ENCODE measurements at places on chromosomes 6 and 20.

GRCh38 chr6:166204852-166205650 is 37.4 kb upstream of the TBXT start:
- no peak for DNase-seq

- no peak for DNase-seq
Measured at GRCh38 chr6:136771306-136771705, 21.0 kb downstream of the MAP3K5 start.

- DNase-seq, result no peak
Measured at GRCh38 chr6:142822383-142822782, 122.6 kb downstream of the HIVEP2 start.

DNA sequence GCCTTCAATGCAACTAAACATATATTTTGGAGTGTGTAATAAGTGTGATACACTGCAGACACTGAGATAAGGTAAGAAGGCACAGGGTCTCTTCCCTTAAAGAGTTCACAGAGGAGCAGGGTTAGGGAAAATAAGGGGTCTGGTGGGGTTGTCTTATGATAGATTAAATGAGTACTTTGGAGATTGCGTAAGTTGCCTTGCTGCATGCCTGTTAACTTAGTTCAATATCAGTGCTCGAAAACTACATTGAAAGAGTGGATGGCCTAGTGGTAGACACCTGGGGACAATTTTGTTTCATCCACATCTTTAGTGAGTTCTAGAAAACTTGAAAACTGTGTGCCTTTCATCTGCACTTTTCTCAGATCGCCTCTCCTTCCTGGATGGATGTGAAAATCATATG is 123.2 kb upstream of the BTBD3 start:
- no peak for DNase-seq

DNA sequence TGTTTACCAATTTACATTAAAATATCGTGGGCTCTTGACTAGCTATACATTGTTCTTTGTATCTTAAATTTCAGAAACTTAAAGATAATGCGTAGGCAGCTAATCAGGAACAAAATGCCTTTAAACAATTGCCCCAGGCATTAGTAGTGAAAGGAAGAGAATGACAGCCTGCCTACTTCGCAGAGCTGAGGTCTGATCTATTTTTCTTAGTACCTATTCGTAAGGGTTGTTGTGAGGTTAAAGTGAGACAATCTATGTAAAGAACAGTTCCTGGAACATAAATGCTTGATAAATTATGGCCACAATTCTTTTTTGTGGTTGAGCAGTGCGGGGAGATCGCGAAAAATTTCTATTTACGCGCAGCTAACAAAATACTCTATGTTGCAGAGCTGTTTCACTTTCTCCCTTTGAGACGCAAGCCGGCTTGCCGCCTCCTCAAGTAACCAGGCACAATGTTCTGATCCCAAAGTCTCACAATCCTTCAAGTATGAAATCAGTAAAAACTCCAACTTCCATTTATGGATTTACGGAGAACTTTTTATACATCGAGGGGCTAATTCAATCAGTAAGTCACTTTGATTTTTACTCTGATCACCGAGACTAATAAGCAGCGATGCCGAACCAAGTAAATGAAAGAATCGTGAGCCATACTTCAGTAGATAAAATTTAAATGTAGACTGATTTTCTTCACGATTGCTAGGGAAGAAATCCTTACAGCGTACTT is 878 bp upstream of the PNRC1 start:
- DNase-seq, result peak; percentile 61

DNA sequence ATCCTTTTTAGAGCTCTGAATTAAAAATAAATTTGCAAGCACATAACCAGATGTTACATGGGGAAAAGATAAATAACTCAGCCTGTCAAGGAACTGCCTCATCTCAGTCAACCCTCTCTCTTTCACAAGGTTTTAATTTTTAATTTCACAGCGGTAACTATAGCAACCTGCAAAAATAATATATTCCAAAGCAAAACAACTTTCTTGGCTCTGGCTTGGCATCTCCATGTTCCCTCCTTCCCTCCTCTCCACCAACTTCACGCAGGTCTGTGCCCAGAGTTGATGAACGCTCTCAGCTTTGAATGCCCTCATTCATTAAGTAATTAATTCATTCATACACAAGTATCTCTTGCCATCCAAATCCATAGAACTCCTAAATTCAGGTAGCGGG is 32.5 kb upstream of the SIRPA start:
- DNase-seq, result no peak
